ENCODE measurements at places on chromosomes 6 and 20.

DNA sequence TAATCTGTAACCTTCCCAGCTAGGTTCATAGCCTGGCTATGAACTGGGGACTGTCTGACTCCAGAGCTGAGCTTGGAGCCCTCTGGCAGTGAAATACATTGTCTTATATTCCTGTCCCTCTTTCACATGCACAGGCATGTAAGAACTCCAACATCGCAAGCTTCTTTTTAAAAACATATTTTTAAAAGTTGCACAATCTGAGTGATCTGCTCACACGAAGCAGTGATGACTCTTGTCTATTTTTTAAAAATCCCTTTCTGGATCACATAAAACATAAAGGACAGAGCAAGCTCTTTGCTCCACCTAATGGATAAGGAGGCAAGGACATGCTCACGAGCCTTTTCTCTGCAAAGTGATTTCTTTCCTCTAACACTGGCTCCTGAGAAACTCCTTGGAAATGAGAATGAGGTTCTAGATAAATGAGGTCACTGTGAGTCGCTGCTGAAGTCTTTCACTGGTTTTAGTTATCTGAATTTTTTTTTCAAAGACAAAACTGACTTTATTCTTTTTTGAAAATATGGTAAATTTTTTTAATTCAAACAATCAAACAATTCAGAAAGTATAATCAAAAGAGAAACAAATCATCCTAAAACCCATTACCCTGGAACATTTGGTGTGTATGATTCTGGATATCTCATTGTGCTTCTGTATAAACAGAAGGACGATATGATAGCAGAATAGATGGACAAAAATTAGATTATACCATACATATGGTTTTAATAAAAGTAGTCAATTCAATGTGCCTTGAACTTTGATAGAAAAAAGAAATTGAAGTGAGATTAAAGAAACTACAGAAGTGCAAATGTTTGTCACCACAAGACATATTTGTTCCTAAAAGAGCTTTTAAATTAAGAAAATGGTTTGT is 30.8 kb downstream of the IL20RA start:
- DNase-seq: no peak

GRCh38 chr6:72863131-72863530 is 241.3 kb downstream of the KCNQ5 start:
- DNase-seq: no peak

DNA sequence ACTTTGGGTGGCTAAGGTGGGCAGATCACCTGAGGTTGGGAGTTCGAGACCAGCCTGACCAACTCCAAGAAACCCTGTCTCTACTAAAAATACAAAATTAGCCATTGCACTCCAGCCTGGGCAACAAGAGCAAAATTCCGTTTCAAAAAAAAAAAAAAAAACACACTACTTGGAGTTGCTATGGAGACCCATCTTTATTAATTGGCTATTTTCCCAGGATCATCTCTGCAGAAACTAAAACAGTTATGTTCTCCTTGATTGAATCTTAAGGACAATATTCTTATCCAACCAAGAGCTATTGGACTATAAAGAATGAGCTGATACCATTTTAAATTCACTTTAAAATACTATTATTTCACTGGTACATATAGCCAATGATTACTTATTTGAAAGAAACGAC is 14.7 kb downstream of the AKIRIN2 start:
- no peak for DNase-seq

DNA sequence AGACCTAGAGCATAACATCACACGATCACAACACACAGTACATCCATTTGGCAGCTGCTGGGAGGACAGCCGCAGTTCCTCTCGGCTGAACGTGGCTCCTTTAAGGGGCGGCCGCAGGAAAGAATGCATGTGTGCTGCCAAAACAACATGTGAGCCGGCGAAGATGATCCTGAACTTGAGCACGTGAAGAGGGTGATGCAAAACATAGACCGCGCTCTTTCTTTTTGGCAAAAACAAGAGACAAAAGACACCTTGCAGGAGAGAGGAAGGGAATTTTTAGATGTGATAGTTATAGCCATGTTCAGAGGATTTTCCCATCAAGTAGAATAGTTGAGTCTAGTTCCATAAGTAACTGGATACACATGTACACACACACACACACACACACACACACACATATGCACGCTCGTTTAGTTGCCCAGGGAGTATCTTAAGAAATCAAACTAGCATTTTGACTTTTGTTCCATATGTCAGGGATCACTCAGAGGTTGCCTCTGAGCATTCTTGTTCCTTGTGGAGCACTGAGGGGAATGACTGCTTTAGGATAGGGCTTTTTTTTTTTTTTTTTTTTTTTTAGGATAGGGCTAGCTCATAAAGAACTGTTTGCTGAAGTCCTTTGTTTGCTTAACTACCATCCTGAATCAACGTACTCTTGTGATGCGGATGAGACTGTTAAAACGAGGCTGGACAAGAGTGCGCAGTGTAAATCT is 21.7 kb upstream of the RANBP9 start:
- DNase-seq: no peak

DNA sequence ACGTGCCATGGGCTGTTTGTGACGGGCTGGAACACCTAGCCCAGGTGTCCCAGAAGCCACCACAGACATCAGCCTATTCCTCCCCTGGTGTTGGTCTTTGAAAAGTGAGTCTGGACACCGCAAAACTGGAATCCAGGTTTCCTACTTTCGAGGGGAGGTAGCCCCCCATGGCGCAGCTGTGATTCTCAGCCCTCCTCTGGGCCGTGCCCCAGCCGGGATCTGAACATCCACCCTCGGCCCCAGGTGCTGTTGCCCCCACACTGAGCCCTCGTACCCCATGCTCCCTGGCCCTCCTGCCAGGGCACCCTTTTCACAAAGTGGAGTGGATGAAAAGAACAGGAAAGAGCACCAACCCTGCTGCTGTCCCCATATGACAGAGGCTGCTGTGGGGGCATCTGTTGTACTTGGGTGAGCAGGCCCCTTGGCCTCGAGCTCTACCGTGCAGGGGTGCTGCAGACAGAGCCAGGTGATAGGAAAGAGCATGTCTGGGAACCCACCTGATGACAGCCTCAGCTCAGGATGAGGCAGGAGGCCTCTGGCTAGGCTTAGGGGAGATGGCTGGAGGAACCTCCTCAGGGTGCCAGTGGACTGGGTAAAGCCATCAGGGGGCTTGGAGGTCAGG is 18.8 kb upstream of the MAS1L start:
- DNase-seq: no peak

DNA sequence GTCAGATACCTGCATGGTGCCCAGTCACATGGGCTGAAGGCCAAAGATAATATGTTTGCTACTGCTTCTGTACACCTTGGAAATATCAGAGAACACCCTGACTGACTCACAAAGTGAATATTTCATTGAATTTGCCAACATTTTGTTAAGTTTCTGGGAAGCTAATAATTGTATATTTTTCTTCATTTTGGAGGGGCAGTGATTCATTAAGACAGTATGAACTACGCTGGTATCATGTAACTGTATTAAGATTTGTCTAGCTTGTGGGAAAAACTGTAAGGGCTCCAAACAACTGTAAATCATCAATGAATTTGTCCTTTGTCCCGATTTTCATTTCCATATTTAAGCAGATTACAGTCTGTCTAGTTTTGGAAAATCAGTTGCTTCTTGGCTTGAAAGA is 102.3 kb upstream of the CCN2 start:
- no peak for DNase-seq

DNA sequence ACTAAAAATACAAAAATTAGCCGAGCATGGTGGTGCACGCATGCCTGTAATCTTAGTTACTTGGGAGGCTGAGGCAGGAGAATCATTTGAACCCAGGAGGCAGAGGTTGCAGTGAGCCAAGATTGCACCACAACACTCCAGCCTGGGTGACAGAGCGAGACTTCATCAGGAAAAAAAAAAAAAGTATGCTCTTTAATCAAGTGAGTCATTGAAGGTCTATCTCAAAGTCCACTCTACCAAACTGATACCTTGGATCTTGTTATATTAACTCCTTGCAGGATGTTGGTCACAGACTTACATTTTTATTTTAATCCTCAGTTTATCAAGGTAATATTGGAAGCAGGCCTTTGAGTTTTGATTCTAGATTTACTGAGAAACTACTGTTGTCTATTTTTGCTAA is 348.7 kb downstream of the COL12A1 start:
- DNase-seq: no peak

DNA sequence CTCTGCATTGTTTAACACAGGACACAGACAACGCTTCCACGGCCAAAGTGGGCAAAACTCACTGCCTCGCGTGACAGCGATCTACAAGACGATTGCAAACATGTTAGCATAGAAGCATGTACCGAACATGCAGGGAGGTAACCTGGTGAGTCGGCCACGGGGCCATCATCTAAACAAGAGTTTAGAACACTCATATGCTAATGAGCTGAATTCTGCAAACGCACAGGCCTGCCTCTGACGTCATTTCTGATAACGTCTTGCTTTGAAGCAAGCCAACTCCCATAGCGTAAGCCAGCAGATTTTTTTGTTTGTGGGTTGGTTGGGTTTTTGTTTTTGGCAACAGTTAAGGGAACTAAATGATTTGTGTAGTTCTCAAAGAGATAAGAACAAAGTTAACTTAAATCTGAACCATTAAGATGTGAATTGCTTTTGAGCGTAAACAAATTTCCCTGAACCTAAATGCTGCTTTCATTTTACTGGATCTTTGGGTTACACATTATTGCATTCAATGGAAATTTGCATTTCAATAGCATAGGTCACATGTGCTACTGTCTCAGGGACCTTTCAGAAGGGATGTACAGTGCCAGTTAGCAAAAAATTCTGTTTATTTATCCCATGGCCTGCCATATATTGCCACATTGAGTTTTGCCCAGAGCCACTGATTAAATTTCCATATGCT is 184.5 kb upstream of the PDE10A start:
- DNase-seq: no peak

GRCh38 chr6:7042056-7042653 is 65.6 kb upstream of the RREB1 start:
- no peak for DNase-seq

GRCh38 chr20:33549229-33549999 is 59.5 kb downstream of the CBFA2T2 start:
- DNase-seq: no peak

GRCh38 chr6:96391776-96392360 is 129.7 kb upstream of the UFL1 start:
- DNase-seq: no peak

- no peak for DNase-seq
Observed at GRCh38 chr6:84278321-84278998, 51.0 kb upstream of the CEP162 start.

DNA sequence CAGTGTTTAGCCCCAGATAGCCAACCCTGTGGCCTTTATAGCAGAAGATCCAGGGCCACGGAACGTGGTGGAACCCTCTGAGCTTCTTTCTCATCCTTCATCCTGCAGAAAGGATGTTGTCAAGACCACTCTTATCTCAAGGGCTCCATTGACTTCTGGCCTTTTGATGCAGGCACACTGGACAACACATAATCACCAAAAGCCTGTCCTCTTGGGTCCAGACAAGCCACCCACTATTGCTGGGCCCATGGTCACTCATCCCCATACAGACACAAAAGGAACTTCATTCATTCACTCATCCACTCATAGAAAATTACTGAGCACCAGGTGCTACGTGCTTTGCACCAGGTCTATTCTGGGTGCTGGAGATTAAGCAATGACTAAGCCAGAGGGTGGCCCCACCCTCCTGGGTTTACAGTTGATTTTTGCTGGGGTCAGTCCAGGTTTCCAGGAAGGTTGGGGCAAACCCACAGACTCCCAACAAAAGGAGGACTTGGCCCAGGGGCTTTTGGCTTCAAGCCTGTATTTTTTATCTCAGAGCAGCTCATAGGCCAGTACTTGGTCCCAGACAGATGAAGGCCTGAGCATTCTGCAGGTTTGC is 2.4 kb downstream of the CST8 start:
- DNase-seq: no peak

DNA sequence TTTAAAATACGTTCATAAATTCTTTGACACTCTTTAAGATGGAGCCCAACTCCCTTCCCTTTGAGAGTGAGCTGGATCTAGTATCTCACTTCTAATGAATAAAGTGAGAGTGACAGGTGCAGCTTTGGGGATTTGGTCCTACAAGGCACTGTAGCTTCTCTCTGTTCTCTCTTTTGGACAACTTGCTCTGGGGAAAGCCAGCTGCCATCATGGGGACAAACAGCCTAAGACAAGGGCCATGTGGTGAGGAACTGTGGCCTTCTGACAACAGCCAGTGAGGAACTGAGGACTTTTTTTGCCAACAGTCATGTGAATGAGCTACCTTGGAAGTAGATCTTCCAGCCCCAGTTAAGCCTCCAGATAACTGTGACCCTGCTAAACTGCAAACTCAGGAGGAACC is 272.8 kb upstream of the AGPAT4 start:
- DNase-seq: no peak

DNA sequence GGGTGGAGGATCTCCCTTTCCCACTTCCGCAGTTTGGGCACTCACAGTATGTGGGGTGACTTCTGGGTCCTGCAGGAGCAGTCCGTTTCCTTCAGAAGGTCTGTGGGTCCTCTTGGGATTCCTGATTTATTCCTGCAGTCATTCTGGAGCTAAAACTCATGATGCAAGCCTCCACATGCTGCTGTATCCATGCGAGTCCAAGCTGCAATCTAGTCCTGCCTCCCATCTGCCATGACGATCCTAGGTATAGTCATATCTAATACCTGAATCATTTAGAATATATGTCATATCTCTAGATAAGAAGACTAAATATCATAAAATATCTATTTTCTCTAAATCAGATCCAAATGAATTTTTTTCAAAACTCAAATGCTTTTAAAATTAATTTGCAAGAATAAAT is 103.4 kb upstream of the AHI1 start:
- DNase-seq: no peak
